ENCODE measurements at places on chromosomes 16 and 17.

DNA sequence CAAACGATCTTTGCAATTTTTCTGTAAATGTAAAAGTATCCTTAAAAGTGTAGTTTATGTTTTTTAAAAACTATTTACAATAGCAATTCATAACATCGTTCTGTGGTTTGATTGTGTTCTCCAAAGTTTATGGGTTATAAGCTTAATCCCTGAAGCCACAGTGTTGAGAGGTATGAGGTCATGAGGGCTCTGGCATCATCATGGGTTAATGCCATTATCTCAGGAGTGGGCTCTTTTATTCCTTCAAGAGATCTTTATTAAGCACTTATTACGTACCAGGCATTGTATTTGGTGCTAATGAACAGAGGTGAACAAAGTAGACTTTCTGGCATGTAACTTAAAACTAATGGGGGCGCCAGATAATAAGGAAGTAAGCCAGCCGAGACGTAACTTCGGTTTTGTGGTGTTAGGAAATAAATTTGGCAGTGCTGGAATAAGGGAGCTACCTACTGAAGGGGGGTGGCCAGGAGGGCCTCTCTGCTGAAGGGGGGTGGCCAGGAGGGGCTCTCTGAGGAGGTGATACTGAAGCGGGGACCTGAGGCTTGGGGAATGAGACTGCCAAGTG lies 158.1 kb downstream of the VPS53 start:
- DNase-seq = no peak

GRCh38 chr17:13158494-13159240 lies 140.8 kb upstream of the ELAC2 start:
- no peak for DNase-seq

GRCh38 chr17:63978272-63979200 lies 5.8 kb upstream of the SCN4A start:
- no peak for DNase-seq

DNA sequence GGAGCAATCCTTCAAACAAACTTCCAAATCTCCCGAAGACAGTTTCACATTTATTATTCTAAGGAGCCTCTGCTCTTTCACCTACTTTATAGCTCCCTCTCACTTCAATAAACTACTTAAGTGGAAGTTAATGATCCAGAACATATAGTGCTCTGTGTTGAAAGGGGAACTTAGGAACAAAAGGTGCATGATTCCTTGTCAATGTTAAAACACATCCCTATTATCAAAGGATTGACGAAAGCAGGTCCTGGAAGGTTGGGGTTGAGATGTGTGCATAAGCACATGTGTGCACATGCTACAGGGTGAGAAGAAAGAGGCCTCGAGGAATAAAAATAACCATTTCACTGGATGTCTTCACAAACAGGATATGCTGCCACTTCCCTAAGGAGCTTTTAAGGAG lies 170.3 kb downstream of the SLC39A11 start:
- no peak for DNase-seq

DNA sequence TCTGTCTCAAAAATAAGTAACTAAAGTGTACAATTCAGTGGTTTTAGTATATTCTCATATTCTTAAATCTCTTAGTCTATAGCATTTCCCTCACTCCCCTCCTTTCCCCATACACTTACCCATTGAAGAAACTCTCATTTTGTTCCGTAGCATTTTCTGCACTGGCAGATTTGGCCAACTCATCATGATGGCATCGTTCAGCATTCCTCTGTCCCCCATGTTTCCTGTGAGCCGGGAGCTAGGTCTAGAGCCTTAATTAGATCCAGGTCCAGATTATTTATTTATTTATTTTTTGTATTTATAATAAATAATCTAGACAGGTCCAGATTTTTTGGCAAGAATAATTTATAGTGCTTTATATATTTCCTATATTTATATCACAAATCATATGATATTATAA lies 31.0 kb downstream of the HEATR3 start:
- DNase-seq = no peak

All from NCI-H2081 treated with DMSO at 0.1 percent for 48 hours (cell line).